ENCODE measurements at places on chromosomes 2 and 18.

- no peak for DNase-seq
Observed at GRCh38 chr2:176999301-176999700, 213.3 kb upstream of the HNRNPA3 start.

DNA sequence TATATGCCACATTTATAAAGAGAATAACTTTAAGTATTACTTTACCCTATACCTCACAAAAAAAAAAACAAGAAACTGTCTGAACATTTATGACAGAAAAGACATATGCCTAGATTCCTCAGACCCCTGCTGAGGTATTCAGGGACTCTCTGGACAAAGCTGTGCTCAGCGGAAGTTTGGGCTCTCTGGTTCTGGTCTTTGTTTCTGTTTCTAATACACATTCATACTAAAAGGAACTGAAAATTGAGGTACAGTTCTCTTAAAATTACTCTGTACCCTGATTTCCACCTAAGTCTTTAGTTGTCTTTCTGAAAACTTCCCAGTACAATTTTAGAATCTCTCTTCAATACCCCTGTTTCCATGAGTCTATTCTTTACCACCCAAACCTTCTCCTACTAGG, 160.3 kb downstream of the IKZF2 start:
- no peak for DNase-seq

GRCh38 chr2:38433607-38433975, 56.5 kb upstream of the ATL2 start:
- no peak for DNase-seq

- DNase-seq = no peak
Observed at GRCh38 chr18:77512152-77512551, 262.5 kb downstream of the GALR1 start.

DNA sequence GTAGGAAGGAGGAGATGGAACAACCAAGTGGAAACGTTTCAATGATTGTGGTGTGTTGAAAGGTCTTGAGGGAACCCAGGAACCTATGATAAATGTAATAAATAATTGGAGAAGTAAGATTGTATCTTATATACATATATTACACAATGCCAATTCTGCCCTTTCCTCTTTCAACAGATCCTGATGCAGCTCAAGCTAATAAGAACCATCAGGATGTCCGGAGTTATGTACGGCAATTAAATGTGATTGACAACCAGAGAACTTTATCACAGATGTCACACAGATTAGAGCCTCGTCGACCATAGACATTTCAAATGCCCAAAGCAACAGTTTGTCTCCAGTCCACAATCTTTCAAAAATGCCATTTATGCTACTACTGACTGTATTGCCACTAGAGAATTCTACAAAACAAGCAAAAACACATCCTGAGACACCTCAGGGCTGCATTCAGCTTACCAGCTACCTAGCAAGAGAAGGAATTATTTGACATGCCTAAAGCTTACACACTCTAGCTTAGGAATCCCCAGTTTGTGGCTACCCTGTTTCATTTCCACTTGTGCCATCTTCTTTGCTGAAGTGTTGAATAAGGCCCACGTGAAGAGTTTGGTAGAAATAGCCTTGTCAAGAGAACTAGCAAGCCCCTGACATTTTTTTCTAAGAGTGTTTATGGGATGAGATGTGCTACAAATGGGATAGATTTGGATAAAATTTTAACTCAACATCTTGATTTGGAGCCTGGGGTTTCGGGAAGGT, 24.0 kb upstream of the MAP3K20 start:
- DNase-seq = no peak

- DNase-seq = no peak
Observed at GRCh38 chr18:50306944-50307343, 19.5 kb upstream of the CXXC1 start.

DNA sequence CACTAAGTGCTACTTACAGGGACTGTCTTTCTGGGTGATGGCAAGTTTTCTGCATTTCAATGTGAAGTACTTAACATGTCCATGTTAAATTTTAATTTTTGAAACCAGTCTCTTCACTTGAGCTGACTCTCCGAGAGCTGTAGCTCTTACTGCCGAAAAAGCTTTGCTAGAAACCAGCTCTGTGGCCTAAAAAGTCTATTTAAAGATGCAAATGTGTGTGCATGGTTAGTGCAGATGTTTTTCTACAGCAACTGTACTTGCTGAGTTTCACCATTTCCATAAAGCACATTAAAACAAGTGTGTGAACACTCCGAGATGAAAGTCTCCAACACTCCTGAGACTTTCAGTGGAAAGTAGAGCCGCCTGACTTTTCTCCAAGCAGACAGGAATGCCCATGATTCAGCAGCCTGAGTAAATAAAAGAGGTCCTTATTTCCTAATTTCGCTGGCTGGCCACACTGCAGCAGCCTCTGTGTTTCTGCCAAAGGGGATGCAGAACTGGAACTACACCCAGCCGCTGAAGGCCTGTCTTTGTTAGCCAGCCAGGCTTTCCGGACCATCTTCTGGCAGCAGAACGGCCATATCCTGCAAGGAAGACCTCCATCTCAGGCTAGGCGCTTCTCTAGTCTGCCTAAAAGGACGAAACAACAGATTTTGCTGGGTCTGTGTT, 121.2 kb downstream of the ZNF521 start:
- DNase-seq = peak; percentile 19

GRCh38 chr2:113078350-113078839, 10.6 kb downstream of the IL1F10 start:
- DNase-seq = no peak

DNA sequence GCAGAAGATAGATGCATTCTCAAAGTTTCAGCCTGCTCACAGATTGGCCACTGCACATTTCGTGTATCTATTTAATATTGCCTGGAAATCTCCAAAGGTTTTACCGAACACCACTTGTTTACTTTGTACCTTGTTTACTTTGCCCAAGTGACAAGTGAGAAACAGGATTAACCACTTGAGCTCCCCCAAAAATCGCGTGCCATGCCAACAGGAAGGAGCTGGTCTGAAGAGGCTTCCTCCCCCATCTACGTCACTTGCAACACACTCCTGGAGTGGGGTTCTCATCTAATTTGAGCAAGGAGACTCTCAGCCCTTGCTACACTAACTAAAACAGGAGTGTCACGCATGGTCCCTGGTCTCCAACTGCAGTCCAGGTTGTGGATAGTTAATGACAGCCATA, 212.5 kb upstream of the TMEM200C start:
- DNase-seq = no peak

- no peak for DNase-seq
Observed at GRCh38 chr2:130726614-130727180, 2.2 kb upstream of the GPR148 start.

- DNase-seq = no peak
Observed at GRCh38 chr18:75003764-75004690, 204.9 kb downstream of the PTGR3 start.

DNA sequence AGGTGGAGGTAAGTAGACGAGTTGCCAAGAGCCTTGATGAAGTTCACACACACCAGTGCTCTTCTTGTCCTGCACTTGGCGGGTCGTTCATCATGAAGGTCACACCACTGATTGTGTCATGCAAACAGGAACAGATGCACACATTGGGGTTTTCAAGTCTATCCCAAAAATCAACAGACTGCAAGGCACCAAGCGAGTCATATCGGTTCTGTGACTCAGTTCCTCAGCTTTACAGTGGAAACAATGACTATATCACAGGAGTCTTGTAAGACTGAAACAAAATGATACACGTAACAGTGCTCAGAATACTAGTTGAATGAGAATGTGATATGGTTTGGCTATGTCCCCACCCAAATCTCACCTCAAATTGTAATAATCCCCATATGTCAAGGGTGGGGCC, 526.9 kb upstream of the ID2 start:
- no peak for DNase-seq

GRCh38 chr2:132593171-132593570, 76.8 kb downstream of the LYPD1 start:
- DNase-seq = no peak

- DNase-seq = peak; percentile 53
Observed at GRCh38 chr18:74896390-74896991, 298.8 kb downstream of the ZNF407 start.

DNA sequence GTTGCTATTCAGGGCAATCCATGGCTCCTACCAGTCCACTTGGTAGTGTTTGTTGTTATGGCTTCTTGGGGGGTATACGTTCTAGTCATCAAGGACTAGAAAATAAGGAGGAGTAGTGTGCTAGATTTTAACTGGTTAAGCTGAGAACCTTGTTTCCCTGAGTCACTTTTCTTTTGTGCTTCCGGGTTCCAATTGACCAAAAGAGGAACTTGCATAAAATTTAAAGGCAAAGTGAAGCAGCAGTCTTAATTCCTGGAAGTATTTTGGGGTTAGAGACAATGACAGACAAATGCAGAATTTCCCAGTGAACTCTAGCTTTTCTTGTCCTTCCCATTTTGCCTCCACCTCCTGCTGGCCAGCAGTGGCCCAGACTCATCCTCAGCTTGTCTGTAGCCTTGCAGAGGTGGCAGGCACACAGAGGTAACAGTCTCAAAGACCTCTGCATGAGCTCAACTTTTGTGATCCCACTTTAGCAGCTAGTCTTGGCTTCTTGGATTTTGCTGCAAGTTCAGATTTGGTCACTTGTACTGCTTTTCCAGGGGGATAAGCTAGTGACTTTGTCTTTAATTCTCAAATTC, 1105.8 kb upstream of the NXPH2 start:
- no peak for DNase-seq

- no peak for DNase-seq
Observed at GRCh38 chr2:111910609-111911277, 12.3 kb downstream of the MERTK start.

GRCh38 chr18:53682796-53683195, 541.7 kb downstream of the MBD2 start:
- no peak for DNase-seq

DNA sequence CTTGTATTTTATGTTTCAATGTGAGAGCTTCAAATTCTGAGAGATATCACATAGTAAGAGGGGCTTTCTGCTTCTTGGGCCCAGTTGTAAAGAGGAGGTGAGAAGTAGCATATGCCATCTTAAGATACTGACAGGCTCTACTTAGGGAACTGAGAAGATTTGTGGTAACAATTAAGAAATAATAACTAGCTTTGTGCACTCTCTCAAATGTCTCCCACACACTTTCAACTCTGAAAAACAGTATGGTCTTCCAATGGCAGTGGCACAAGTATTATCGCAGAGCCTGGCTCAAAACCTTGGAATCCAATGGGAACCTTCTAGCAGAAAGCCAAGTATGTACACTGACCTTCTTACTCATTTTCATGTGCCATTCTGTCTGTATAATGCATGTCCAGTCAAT, 80.3 kb upstream of the FAM237A start:
- no peak for DNase-seq

GRCh38 chr2:207484444-207485391, 45.0 kb upstream of the CREB1 start:
- no peak for DNase-seq

- no peak for DNase-seq
Observed at GRCh38 chr2:15331787-15332186, 229.3 kb downstream of the NBAS start.

GRCh38 chr2:45242161-45242741, 233.0 kb upstream of the SIX2 start:
- no peak for DNase-seq

DNA sequence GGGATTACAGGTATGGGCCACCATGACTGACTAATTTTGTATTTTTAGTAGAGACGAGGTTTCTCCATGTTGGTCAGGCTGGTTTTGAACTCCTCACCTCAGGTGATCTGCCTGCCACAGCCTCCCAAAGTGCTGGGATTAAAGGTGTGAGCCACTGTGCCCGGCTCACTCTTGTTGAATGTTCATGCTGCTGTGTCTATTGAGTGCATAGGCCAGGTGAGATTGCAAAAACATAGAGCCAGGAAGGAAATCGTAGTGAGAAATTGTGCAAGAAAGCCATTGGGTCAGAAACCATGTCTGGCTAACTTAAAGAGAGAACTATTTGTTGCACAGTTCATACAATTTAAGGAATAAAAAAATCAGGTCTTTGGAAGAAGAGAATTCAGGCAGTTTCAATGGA, 45.5 kb upstream of the FZD5 start:
- no peak for DNase-seq

DNA sequence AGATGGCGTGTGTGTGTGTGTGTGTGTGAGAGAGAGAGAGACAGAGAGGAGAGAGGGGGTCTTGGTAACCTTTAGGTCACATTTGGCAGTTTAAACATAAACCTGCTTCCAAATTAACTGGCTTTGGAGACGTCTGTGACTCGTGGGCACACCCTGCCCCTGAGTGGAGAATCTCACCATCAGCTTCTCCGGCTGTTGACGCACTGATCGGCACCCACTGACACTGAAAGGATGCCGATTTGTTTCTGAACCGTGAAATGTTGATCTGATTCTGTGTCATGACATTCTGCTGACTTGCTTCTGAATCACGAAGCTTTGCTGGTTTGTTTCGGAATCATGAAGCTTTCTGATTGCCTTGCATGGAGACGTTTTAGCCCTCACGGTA, 114.7 kb downstream of the RTP5 start:
- no peak for DNase-seq

DNA sequence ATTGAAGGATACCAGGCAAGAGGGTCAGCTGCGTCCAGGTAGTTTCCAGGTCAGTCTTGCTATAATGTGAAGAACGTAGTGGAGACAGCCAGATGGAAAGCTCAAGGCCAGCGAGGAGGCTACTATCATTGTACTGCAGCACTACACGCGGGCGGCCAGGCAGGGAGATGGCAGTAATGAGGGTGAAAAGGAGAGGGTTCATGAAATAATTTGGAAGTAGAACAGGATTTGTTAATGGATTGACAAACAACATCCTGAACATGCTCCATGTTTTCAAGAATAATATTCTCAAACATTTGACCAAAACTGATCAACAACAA, 17.1 kb downstream of the SPIRE1 start:
- no peak for DNase-seq

DNA sequence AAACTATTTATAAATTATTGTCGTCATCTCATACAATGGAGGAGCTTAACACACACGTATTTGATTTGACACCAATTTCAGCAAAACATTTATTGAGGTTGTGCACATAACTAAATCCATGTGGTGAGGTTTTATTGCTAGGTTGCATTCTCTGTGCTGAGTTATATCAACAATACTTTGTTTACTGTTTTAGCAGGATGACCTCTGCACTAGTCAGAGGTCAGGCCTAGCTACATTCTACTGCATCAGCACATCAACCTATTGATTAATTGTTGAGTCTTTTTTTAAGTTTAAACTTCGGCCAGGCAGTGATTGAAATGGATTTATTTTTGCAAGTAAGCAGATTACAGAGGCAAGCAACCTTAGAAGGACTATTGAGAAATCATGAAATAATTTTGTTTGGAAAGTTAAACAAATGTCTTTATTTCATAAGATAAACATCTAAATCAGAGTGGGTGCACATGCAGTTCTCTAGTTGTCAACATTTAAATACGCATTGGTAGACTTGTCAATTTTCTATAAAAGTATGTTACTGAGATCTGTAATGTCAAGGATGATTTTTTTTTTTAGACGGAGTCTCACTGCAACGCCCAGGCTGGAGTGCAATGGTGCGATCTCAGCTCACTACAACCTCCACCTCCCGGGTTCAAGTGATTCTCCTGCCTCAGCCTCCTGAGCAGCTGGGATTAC, 75.2 kb upstream of the CD28 start:
- DNase-seq = no peak

Data from CD4-positive, alpha-beta T cell treated with Interleukin-4 for 1 hour (primary cell).